ENCODE measurements at places on chromosomes 13 and 19.

DNA sequence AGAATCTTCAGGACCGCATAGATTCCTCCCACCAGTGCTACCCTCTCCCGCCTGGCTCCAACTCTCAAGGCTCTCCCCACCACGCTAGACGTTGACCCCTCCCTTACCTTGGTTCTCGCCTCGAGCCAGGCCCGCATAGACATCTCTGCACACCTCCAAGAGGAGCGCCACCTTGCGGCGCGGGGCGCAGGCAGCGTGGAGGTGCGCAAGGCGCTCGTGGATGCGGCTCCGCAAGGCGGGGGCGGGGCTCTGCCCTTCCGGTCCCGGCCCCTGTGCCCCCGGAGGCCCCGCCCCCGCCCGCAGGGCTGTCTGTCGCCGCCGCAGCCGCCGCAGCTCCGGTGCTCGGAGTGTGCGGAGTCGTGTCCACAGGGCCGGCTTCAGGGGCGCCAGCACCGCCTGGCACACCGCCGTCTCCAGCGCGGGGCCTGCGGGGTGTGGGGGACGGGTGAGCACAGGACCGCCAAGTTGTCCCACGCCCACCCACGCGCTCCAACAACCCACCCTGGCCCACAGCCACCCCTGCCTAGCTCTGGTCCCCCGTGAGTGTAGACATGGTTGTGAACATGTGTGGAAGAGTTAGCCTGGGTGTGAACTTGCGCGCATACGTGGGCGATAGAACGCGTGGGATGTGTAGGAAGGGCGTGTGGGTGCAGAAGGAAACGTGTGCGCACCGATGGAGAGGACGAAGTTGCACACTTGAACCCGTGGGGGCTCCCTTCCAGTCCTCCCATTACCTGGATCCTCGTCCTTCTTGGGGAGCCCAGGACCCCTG lies 8.1 kb downstream of the RINL start:
- peak; percentile 63 for DNase-seq

DNA sequence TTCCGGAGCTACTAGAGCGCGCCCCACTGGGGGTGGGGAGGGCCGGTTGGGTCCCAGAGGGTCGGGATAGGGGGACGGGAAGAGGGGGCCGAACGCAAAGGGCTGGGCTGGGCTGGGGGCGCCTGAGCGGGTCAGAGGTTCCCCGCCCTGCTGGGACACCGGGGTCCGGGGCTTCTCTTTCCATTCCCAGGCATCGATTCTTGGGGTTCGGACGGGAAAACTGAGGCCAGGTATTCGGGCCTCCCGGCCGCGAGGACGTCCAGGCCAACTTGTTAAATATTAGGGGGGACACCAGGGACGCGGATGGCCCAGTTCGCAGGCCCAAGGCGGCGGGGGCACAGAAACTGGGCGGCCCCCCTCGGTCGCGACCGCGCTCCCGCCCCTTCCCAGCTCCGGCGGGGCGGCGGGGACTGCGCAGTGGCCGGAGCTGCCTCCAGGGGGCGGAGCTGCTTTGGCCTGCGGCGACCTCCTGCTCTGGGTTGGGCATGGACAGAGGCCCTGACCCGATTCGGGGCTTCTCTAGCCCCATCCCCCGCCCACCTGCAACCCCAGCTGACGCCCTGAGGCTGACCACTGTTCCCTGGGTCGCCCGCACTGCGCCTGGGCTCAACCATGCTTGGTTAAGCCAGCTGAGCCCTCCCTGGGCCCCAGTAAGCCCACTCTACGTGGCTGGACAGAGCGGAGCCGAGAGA lies 1.2 kb upstream of the KLF16 start:
- peak; percentile 53 for DNase-seq

GRCh38 chr19:32566246-32566830 lies 14.7 kb upstream of the PDCD5 start:
- DNase-seq, result peak; percentile 13

DNA sequence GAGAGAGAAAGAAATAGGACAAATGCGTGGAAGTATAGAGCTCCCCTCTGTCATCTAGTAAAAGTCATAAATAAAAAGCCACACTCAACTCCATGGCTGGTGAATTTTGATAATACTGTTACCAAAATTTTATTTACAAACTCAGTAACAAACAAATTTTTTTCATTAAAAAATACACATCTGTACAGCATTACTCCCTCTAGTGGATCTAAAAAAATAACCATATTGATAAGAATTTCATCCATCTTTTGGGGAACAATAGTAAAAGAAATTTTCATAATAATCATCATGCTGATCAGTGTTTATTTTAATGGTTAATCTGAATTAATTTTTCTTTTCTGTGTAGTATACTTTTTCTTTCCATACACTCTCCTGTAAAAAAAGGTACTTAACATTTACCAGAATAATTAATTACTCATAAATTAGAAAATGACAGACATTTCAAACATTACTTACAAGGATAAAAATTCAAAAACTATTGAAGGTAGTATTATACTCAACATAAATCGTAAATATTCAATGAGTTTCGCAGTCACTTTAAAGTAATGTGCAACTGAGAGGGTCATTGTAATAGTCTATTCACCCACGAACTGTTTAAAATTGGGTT lies 173.5 kb upstream of the LSM14A start:
- peak; percentile 19 for DNase-seq

GRCh38 chr19:32450217-32450616 lies 44.6 kb downstream of the DPY19L3 start:
- peak; percentile 51 for DNase-seq

GRCh38 chr13:40197049-40197448 lies 469.4 kb downstream of the FOXO1 start:
- DNase-seq, result no peak

DNA sequence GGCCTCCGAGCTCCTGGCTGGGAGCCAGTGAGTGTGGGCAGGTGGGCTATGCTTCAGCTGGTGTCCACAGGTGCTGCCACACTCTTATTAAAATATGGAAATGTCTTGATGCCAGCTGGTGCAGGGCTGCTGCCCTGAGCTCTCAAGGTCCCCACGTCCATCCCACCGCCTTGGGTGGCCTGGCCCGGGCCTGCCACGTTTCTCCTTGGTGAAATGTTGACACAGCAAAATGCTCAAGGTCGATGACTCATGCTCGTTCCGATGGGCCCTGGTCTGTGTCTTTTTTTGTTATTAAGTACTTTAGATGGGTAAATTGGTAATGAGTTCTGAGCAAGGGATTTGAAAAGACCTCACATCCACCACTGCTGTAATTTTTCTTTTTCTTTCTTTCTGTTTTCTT lies 524.7 kb downstream of the MYO16 start:
- DNase-seq, result no peak

DNA sequence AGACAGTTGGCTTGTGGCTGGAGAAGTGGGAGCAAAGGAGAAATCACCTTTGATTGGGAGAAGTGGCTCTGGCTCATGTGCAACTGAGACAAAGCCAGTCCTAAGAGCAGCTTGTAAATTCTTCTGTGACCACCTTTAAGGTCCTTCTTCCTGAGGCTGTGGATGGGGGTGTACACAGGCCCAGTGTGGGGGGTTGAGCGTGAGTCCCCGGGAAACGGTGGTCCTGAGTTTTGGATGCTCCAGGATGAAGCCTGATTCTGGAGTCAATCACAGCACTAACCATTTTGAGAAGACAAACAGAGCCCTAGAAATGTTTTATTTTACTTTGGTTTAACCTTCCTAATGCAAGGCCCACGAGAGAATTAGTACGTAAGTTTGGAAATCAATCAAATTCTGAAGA lies 3.9 kb upstream of the CEBPA start:
- DNase-seq, result no peak

GRCh38 chr13:25168790-25169189 lies 3.3 kb downstream of the AMER2 start:
- DNase-seq, result no peak

GRCh38 chr13:33119856-33120543 lies 103.8 kb downstream of the KL start:
- peak; percentile 44 for DNase-seq

DNA sequence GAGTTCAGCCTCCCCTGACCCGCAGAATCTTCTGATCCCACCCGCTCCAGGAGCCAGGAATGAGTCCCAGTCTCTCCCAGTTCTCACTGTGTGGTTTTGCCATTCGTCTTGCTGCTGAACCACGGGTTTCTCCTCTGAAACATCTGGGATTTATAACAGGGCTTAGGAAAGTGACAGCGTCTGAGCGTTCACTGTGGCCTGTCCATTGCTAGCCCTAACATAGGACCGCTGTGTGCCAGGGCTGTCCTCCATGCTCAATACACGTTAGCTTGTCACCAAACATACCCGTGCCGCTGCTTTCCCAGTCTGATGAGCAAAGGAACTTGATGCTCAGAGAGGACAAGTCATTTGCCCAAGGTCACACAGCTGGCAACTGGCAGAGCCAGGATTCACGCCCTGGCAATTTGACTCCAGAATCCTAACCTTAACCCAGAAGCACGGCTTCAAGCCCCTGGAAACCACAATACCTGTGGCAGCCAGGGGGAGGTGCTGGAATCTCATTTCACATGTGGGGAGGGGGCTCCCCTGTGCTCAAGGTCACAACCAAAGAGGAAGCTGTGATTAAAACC lies 1.1 kb upstream of the APOE start:
- no peak for DNase-seq

- no peak for DNase-seq
These were observed 1.3 kb upstream of the ZNF653 start for GRCh38 chr19:11506967-11507366.

DNA sequence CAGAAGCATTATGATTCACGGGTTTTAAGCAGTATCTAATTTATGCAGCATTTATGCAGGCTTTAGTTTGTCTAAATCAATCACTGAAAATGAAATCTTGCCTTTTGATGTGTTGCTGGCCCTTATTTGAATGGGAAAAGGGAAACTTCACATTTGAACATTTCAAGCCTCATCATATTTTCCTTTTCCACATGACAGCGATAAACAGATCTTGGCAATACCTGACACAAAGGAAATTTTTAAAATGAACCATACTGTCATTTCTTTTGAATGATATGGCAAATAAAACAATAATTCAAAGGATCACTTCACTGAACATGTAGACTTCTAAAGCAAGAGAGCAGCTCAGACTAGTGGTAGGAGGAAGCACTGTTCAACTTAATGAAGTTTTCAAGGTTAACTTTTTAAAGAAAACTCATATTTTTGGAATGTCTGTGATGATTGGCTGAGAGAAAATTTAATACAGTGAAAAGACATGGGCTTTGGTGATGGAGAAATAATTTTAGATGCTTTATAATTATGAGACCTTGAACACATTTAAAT lies 198.1 kb downstream of the OXGR1 start:
- DNase-seq, result peak; percentile 53

DNA sequence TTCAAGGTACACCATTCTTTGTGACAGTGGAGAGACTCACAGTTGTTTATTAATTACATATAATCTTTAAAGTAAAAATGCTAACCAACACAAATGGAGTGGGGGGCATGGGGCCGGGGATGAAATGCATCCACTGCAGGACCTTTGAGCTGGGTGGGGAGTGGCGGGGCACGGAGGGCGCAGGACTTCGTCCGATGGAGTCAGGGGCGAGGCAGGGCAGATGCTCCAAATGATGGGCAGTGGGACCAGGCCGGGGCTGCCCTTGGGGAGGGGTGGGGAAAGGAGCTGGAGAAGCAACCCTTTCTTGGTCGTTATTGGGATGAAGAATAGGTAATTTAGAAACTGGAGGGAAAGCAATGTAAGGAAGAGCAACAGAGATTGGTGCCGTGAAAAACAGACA lies 220.0 kb downstream of the TEX29 start:
- no peak for DNase-seq

DNA sequence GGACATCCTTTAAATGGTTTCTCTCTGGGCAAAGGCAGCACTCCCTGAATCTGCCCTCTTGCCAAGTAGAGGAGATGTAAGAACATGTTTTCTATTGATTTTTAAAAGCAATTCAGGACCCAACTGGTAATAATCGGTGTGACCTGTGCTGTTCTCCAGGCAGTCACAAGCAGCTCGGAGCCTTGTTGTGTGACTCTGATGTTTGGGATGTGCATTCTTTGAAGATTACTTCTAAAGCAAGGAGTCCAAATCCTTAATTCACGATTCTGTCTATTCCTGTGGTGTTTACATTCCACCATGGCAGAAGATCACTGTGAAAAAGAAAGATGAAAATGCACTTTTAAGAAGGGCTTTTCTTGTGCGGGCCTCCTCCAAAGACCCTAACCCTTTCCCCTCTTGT lies 122.3 kb upstream of the ZNF536 start:
- no peak for DNase-seq

- peak; percentile 29 for DNase-seq
These were observed 28.8 kb downstream of the CELF5 start for GRCh38 chr19:3253270-3253669.

DNA sequence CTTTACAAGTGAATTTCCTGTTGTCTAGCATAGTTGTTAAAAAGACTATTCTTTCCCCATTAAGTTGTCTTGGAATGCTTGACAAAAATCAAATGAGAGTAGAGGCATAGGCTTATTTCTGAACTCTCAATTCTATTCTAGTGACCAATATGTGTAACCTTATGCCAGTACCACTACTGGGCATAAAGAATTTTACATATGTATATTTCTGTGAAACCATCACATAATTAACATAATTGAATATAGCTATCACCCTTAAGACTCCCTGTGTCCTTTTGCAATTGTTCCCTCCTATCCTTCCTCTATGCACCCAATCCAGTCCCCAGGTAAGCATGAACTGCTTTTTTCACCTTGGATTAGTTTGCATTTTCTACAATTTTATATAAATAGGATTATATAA lies 165.0 kb downstream of the DNAJC3 start:
- DNase-seq, result no peak

DNA sequence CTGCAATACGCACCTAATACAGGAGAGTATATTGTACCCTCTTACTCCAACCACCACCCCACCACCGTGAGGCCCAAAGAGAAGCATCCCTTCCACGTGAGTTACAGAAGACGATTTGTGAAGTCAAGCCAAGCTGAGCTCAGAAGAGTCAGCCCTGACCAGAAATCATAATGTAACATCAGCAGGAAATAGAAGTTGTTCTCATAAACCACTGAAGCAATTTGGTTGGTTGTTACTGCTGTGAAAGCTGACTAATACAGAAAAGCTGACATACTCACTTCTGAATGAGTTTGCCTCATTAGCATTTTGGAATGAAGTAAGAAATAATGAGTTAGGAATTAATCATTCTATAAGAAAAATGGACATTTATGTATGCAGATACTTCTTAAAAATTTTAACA lies 749.4 kb upstream of the SLC10A2 start:
- DNase-seq, result peak; percentile 55

DNA sequence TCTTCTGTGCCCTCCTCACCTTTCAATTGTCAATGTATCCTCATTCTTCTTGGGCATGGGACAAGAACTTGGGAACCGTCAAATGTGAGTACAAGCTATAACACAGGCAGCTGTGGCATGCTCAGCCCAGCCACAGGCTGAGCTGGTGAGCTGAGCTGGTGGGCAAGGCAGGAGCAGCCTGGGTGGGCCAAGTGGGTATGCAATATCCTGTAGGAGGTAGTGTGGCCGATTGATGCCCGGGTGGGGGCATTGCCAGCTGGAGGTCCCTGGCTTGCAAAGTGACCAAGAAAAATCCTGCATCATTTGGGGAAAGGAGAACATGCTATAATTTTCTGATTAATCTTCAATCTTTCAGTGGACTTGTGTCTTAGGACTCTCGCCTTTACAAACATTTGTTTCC lies 507.2 kb upstream of the SLC10A2 start:
- DNase-seq, result no peak
